ENCODE measurements at places on chromosomes 7 and 10. TPM values are rescaled to one million over a fixed set of nuclear protein-coding genes. Genes with fewer than 3 reads are reported as not detected.
A peak's percentile ranks its signal among the peaks of the same experiment; 100 is the strongest.

GRCh38 chr10:33799281-33799943, 464.9 kb upstream of the NRP1 start:
- DNase-seq, result no peak

The FAM25G gene
- polyA plus RNA-seq, result not detected

The SKIDA1 gene
- 0.94 TPM for polyA plus RNA-seq

DNA sequence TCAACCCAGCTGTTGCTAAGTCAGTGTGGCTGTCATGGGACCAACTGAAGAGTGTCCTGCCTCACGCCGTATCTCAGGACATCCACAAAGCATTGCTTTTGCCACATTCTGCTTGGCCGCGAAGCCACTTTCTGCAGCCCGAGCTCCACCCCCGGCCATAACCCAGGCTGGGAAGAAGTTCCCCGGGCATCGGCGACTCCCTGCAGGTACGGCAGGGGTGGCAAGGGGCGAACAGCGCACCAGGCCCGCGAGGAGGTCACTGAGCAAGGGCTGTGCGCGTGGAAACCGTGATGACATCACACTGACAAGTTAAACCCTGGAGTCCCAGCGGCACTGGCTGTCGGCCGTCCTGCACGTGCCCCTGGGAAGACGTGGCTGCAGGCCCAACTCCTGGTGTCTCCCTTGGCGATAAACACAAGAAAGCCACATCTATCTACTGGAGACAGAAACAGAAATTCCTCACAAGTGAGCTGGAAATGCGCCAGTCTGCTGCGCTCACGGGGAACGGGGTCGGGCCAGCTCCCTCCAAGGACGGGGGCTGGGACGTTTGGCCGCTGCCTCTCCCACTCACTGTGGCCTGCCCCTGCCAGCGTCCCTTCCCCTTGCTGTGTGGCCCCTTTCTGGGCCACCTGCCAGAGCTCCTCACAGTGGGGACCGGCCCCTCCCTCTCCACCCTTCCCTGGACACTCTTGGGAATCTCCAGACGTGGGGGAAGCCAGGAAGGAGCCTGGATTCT, 326.3 kb downstream of the DNAJB6 start:
- DNase-seq, result no peak

GRCh38 chr7:50544992-50545391, 20.2 kb downstream of the DDC start:
- no peak for DNase-seq

The APBB1IP gene
- polyA plus RNA-seq, result 0.07 TPM

The TDRD1 gene
- polyA plus RNA-seq, result 0.64 TPM

GRCh38 chr10:118531105-118531852, 64.2 kb downstream of the PRLHR start:
- no peak for DNase-seq

- DNase-seq, result no peak
These were observed 2.5 kb downstream of the TRIM8 start for GRCh38 chr10:102646610-102647442.

DNA sequence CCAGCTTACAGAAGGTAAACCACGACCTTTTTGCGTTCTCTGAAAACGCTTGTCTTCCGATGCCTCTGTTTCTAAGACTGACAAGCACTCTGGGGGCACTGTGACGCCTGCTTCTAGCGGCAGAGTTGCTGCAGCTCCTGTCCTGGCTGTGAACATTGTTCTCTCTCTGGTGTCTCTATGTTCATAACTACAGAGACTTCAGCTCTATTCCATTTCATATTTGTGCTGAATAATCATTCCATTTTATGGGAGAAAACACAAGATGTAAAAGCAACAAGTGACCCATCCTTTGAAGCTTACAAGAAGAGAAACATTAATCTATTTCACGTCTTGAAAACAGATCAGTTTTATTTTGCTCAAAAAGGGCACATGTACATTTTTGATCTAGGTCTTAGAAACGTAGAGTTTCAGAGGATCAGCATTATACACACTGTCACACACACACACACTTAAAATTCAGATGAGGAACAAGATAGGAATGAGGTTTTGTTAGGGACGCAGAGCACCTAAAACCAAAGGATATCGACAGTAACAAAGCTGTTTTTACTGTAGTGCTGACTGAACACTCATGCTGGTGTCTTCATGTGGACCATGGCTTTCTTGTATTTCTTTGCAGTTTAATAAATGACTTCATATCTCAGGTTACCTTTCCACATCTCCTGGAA, 3.0 kb downstream of the IKZF1 start:
- DNase-seq, result peak; percentile 15

- DNase-seq, result peak; percentile 58
These were observed 40.4 kb downstream of the BAIAP2L1 start for GRCh38 chr7:98360221-98361130.

The PLXDC2 gene
- polyA plus RNA-seq, result 13.5 TPM

DNA sequence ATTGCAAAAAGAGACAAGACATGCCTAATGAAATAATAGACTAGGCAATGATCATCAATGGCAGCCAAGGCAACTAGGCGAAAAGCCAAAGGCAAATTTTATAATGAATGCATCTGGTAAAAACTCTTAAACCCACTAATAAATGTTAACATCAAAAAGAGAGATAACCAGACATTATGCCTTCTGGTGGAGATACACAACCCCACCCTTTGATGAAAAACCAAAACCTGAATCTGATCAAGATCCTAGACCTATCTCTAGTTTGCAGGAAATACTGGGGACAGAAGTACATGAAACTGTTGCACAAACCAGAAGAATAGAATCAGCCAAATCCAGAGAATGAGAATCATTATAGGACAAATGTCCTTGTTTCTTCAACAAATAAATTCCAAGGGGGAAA, 22.0 kb upstream of the GSAP start:
- DNase-seq, result no peak

GRCh38 chr10:17169803-17170202, 31.7 kb downstream of the TRDMT1 start:
- no peak for DNase-seq

DNA sequence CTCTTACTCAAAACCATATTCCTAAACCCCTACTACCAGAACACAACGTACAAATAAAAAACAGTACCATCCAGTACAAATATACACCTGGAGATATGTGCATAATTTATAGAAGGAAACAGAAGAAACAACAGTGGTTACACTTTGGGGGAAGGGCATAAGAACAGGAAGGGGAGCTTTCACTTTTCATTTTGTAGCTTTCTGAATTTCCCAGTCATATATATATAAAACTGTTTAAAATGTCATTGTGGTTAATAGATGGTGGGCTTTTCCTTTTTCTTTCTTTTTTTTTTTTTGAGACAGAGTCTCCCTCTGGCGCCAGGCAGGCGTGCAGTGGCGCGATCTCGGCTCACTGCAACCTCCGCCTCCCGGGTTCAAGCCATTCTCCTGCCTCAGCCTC, 47.2 kb downstream of the MALSU1 start:
- DNase-seq, result no peak

- peak; percentile 65 for DNase-seq
These were observed 168.4 kb upstream of the IMMP2L start for GRCh38 chr7:111730476-111731300.

- peak; percentile 3 for DNase-seq
These were observed 990.3 kb upstream of the ZNF722 start for GRCh38 chr7:63008366-63008765.
